ENCODE measurements at places on chromosomes 6 and 20.

GRCh38 chr6:166580076-166581050 is 6.1 kb downstream of the RAMACL start:
- no peak for DNase-seq

- no peak for DNase-seq
Measured at GRCh38 chr6:105318660-105319059, 84.2 kb downstream of the PREP start.

DNA sequence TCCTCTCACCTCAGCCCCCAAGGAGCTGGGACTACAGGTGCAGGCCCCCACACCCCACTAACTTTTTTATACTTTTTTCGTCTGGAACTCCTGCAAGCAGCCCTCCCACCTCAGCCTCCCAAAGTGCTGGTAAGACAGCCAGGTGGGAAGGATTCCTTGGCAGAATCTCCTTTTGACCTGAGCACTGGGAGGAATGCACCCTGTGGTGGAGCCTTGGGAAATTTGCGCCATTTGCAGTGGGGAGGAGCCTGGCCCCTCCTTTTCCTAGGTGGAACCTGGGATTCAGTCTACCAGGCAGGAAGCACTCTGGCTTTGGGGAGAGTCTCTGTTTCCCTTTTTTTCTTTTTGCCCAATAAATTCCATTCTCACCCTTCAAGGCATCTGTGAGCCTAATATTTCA is 2.3 kb upstream of the RNGTT start:
- no peak for DNase-seq

GRCh38 chr6:135274561-135275293 is 93.6 kb downstream of the MYB start:
- no peak for DNase-seq

- no peak for DNase-seq
Measured at GRCh38 chr6:163616452-163616851, 201.9 kb downstream of the QKI start.

GRCh38 chr20:37096415-37097041 is 731 bp upstream of the RBL1 start:
- DNase-seq: no peak

- DNase-seq: no peak
Measured at GRCh38 chr6:150373260-150373701, 4.5 kb downstream of the IYD start.

DNA sequence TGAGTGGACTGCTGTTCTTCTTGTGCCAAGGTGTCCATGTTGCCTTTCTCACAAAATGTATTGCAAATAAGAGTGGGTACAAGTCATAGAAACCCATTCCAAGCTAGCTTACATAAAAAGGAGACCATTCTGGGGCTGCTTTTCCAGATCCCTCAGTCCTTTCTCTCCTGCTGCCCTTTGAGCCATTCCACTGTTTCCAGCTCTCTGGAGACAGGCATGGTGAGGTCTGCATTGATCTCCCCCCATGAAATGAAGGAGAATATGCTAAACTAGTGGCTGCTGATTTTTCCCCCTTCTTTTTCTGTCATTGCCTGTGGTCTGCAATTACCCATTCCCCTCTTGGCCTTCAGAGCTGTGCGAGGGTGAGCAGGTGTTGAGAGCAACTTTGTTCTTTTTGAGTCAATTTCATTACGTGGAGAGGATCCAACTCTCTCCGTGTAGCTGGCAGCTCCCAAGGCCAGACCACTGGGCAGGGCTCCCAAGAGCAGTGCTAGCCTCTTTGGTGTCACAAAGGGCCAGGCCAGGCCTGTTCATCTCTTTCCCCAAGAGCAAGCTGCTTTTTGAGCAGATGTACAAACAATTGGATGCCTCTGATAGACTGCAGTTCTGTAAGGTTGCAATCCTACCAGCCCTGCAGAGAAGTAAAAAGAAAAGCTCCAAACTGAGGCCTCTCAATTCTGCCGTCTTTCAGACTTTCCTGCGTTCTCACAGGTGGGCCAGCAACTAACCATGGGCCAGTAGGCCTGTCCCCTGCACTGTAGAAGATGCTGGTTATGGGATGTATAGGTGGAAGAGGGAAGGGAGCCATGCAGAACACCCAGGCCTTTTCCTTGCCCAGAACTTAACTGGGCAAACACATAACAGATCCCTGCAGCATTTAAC is 96.1 kb upstream of the ARMC2 start:
- no peak for DNase-seq

GRCh38 chr6:130517444-130517931 is 151.7 kb downstream of the TMEM200A start:
- peak; percentile 37 for DNase-seq

DNA sequence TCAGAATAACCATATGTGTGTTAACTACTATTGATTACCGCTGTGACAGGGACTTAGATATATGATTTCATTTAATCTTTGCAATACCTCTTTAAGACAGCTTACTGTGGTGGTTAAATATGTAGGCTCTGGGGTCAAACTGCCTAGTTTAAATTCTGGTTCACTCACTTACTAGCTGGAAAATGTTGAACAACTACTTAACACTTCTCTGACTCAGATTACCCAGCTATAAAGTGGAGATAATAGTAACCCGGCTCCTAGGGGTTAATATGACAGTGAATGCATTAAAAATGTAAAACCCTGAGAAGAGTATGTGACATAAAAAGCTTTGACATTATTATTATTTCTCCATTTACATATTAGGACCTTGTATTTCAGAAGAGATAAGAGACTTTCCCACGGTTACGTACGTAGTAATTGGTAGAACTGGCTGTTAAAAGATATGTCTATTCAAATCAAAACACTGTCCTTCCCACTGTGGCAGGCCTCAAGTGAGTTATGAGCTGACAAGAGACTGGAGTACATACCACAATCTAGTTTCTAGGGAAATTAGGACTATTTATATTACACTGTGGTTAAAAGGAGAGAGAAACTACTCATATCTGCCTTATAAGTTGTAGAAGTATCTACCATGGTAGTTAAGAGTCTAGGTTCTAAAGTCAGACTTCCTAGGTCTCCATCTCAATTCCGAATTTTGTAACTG is 4.4 kb upstream of the PLCB1 start:
- no peak for DNase-seq

DNA sequence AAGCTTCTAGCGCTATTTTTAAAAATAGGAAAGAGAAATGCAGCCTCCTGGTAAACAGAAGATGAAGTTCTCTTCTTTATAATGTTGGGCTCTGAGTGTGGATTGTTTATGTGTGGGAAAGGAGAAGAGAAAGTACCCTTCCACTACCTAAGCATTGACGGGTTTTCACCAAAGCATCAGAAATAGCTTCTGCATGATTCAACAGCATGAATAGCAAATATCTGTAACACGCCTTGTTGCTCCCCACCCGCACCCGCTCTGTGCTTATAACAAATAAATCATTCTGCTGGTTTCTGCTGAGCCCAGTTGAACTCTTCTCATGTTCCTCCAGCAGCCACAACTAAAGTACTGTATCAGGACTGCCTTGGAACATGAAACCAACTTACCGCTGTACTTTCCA is 20.7 kb downstream of the TXLNB start:
- DNase-seq: no peak

DNA sequence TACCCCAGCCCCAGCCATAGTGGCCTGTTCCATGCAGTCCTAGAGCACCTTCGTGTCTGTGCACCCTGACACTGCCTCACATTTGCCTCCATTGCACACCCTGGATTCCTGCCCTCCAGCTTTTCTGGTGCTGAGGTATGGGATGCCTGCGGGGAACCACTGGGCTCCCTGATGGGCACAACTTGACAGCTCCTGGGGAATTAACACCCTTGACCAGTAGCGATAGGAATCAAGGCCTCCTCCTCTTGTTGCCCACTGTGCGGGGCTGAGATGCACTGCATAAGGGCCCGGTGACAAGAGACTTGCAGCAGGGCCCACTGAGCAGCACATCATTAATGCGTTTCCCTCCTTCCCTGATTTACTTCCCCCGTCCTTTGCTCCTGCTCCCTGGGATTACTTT is 235.6 kb upstream of the MOCS1 start:
- DNase-seq: no peak

DNA sequence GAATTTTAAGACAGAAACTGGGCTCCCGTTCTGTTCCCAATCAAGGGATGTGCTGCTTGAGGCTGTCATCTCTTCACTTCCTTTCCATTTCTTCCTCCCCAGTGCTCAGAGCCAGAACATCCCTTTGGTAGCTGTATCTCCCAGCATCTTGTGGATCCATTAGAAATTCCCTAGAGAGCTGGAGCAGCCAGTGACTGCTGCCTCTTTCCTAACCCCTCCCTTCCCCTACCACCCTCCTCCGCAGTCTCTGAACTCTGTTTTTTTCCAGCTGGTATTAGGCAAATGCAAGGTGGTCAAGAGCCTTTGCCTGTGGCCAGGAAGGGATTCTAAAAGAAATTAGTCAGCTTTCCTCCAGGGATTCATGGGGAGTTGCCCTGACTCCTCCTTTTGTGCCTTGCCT is 208.0 kb downstream of the EYA2 start:
- no peak for DNase-seq

GRCh38 chr6:158069800-158070195 is 88.1 kb downstream of the SYNJ2 start:
- no peak for DNase-seq

GRCh38 chr6:129102741-129103140 is 219.8 kb downstream of the LAMA2 start:
- no peak for DNase-seq
